ENCODE measurements at places on chromosomes 4 and X. TPM values are rescaled to one million over a fixed set of nuclear protein-coding genes. Genes with fewer than 3 reads are reported as not detected.
A peak's percentile ranks its signal among the peaks of the same experiment; 100 is the strongest.

- peak; percentile 72 for DNase-seq
These were observed 11.4 kb downstream of the KLF3 start for GRCh38 chr4:38675146-38676121.

DNA sequence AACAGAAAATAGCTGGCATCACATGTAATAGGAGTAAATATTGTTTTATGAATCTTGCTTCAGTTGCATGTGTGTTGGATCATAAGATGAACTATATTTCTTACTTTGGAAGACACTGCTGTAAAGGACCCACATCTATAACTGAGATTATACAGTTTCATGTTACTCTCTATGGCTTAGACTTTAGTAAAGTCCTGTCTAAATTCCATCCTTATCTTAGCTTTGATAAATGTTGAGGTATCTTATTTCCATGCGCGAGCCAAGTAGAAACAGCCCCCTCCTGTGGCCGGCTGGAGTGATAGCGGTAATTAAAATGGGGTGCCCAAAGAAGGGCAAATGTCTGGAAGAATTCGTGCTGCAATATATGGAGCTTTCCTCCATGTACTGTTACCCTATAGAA is 43.0 kb downstream of the CCDC158 start:
- no peak for DNase-seq

DNA sequence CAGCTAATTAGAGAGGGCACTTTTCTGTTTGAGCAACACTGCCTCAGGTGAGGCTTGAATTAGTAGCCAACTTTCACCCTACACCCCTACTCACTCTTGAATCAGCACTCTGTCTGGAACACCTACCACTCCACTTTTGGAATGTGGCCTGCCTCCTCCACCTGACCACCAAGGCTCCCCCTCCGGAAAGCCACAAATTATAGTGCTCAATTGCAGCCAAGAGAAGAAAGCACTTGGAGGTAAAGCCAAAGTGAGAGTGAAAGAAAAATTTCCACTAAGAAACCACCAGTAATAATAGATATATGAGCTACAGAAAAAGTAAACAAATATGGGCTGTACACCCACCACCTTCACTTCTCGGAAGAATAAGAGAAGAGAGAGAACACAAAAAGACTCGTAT is 41.1 kb downstream of the PPP3CA start:
- no peak for DNase-seq

DNA sequence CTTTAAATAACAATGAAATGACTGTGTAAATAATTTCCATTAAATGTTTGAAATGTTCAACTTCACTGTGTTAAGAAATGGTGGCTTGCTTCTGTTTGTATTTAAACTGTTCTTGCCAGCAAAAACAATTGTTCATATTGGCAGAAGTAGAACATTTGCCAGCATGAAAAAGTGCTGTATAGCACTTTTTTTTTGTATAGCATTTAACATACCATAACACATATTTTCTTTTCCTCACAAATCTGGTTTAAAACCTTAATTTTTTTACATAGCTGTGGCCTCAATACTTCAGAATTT is 94.1 kb downstream of the COX18 start:
- no peak for DNase-seq

- DNase-seq, result peak; percentile 11
These were observed 3.9 kb upstream of the HAUS3 start for GRCh38 chr4:2245787-2246275.

GRCh38 chr4:7332216-7333023 is 102.3 kb downstream of the PSAPL1 start:
- DNase-seq, result peak; percentile 48

DNA sequence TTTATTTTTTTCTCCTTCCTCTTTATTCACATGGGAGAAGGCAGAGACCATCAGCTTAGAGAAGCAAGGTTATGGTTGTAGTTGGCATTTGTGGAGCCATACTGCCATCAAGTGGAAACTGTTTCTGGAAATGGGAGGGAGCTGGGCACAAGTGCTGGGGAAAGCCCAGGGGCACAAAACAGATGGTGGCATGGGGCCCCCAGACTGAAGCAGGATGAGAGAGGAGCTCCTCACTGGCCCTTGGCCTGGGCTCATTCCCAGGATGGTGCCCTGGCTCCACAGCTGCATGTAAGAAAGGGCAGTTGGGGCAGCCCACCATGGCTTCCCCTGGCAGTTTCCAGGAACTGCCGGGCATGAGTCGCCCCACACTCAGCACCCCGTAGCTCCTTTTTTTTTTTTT is 59.2 kb downstream of the NBDY start:
- peak; percentile 45 for DNase-seq

- no peak for DNase-seq
These were observed 82.6 kb downstream of the GK start for GRCh38 chrX:30735839-30736238.

GRCh38 chr4:23943478-23943877 is 53.6 kb upstream of the PPARGC1A start:
- no peak for DNase-seq

DNA sequence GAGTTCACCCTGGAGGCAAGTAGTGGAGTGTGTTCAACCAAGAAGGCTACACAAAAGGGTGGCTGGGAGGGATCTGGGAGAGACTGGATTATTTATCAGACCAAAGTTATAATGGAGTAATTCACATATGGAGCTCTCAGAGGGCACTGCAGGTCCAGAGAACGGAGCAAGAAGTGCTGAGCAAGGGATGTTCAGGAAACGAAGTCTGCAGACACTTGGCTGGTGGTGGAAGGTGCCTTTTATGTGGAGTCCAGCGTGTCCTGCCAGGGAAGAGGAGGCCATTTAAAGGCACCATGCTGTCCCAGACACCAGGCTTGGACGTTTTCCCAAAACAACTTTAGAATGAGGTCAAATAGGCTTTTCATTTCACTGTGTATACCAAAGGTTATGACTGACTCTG is 130.1 kb downstream of the CEP135 start:
- DNase-seq, result no peak

DNA sequence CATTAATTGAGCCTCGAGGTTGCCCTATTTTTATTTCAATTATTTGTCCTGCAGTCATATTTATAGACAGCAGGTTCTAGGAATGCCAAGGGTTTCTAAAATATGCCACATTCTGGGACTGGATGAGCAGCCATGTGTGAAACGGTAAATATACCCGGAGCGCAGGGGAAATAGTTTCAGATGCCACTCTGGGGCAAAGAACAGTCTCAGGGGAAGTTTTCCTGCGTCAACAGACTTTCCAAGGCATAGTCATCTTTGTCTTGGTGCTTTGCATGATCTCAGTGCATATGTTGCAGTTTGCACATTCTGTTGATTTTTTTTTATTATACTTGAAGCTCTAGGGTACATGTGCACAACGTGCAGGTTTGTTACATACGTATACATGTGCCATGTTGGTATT is 71.0 kb downstream of the GPAT3 start:
- no peak for DNase-seq

DNA sequence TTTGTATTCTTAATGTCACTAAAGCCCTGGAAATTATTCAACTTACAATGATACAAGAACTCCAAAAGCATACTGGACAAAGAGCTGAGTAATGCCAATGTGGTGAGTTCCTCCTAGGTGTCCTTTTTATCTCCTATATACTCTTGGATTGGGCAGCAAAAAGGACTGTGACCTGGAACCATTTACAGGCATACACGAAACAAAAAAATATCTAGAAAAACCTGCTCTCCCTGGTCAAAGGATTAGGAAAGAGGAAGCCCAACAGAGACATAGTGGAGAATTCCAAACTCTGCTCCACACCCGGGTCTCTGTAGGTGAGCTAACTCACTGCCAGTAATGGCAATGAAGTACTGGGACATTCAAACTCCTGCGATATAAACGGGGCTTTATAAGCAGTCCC is 25.3 kb downstream of the SULT1B1 start:
- no peak for DNase-seq

- DNase-seq, result no peak
These were observed 46.0 kb upstream of the MGST2 start for GRCh38 chr4:139619644-139620043.

- DNase-seq, result no peak
These were observed 397.5 kb upstream of the PPP1R2C start for GRCh38 chrX:43175434-43175833.

DNA sequence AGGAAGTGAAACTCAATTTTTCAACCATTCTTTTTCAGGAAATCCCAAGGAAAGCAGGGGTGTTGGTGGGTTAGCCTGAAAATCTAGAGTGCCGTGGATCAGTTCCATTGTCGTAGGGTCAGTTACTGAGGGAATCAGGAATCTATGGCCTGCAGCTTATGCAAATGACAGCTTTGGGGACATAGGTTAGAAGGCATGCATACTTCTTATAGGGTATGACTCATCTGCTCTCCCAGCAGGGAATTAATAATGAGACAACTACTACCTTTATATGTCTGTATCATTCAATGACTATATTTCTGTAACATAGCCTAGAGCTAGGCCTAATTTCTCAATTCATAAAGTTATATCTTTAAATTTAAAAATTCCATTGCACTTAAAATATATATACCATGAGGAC is 36.6 kb downstream of the ZNF41 start:
- no peak for DNase-seq

DNA sequence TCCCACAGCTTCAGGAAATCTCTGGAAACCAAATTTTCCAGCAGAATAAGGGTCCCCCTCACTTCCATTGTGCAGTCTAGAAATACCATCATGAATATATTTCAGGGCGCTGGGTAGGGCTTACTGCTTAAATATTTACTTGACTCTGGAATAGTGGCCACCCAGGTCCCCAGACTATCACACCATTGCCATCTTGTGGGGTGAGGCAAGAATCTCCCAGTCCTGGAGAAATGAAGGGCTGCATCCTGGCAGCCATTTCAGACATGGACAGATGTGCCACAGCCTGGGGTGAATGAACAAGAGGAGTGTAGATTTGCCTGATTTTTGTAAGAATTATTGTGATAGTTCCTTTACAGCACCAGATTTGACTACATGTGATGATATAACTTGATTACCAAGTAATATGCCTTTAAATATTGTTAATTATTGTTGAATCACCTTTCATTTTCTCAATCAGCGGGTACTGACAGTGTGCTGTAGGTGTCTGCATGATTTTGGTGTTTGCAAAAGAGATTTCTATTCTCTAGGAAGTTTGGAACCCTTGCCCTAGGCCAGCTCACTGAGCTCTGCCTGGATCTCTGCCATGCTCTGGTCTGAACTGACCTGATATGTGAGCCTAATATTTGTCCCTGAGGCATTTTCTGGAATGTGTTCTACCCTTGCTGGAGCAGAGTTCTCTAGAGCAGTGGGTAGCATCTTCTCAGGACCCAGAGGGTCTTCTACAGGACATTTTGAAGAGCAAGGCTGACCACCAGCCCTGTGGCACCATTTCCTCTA is 183.4 kb downstream of the KIT start:
- no peak for DNase-seq

GRCh38 chrX:13377550-13377934 is 57.7 kb upstream of the ATXN3L start:
- no peak for DNase-seq

GRCh38 chr4:13990596-13991589 is 363.4 kb upstream of the BOD1L1 start:
- DNase-seq, result peak; percentile 70

DNA sequence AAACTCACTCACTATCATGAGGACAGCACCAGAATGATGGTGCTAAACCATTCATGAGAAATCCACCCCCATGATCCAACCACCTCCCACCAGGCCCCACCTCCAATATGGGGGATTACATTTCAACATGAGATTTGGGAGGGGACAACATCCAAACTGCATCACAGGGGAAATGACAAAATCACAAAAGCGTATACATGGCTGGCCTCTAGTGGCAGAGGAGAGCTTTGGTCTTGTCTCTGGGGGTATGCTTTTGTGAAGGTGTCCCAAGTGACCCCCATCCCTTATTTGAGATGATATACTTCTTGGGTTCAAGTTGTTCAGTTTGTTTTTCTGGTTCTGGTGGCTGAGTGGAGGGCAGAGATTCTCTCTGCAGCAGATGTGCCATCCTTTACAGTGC is 8.5 kb upstream of the SETD7 start:
- DNase-seq, result no peak

DNA sequence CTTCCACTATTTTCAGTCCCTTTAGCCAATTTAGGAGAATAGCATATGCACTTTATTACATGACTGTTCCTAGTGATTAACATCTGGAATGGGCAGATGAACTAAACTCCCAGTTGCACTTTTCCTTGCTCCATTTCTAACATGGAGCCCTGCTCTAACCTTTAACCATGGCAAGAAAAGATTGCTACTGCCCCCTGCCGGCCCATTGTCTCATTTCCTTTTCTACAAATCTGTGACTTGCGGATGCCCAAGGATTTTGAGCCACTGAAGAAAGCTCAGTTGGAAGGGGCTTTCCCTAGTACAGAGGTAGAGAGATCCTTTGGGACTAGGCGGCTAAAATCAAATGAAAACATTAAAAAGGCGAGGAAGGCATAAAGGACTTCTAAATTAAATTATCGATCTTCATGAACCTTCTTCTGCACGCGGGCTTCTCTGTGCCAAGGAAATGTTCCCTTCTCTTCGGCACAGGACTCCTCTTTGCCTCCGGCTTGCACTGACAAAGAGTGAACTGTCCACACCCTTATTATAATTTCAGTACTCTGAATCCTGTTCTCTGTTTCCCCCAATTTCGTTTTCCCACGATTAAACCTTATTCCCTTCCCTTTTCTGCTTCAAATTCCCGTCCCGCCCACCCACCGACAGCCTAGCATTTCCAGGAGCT is 577 bp upstream of the GLRA2 start:
- peak; percentile 54 for DNase-seq

- DNase-seq, result no peak
These were observed 1163.5 kb upstream of the PABPC4L start for GRCh38 chr4:135365065-135365464.

DNA sequence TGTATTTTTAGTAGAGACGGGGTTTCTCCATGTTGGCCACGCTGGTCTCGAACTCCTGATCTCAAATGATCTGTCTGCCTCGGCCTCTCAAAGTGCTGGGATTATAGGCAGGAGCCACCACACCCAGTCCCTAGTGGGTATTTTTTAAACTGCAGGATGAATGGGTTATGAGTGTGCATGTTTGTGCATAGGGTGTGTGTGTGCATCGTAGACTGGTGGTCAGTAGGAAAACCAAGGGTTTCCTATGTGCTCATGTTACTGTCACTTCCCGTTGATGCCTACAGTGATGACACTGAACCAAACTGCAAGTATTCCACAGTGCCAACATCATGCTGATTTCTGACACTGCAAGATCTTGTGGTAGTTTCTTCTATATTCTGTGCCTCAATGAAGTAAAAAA is 41.1 kb downstream of the DDIT4L start:
- no peak for DNase-seq

DNA sequence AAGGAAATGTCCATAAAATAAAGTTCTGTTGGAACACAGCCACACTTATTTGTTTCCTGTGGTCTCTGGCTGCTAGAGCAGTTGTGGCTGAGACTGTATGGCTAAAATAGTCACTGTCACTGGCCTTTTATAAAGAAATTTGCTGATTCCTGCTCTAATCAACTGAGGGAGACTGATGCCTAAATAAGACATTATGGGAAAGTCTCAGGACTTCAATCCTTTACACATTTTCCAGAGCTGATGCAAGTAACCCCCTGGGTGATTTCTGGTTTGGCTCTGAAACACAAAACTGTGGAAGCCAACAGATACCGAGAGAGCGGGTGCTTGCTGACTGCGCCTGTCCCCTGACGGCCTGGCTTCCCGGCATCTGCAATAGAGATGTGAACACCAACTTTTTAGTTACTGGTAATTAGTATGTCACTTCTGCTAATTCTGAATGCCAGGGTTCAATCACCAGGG is 64.0 kb downstream of the POLR2B start:
- no peak for DNase-seq

DRD5 gene
- total RNA-seq, result not detected

PPBP gene
- 0.31 TPM for total RNA-seq

HPSE gene
- total RNA-seq, result 0.12 TPM

DGAT2L6 gene
- total RNA-seq, result not detected

CXXC4 gene
- 4.4 TPM for total RNA-seq

ETFDH gene
- total RNA-seq, result 13.7 TPM

CLTRN gene
- total RNA-seq, result 3.6 TPM

MED28 gene
- 12.2 TPM for total RNA-seq
